ENCODE measurements at places on chromosomes 5 and 9.

DNA sequence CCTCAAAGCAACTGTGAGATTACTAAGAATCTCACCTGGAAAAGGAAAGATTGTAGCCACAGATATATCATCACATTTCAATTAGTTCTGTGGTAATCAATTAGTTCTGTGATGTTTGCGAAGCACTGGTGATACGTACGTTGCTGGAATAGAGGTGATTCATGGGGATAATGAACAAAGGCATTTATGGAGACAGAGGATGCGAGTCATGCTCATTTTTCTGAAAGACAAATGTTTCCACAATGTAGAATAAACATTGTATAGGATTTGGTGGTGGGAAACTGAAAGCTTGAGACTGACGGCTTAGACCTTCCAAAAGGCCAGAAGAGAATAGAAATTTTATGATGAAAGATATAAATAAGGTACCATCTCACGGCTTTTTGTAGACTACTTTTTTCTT lies 507.3 kb upstream of the TYRP1 start:
- no peak for DNase-seq

- peak; percentile 47 for DNase-seq
Measured at GRCh38 chr5:139651853-139652787, 4.0 kb downstream of the CXXC5 start.

DNA sequence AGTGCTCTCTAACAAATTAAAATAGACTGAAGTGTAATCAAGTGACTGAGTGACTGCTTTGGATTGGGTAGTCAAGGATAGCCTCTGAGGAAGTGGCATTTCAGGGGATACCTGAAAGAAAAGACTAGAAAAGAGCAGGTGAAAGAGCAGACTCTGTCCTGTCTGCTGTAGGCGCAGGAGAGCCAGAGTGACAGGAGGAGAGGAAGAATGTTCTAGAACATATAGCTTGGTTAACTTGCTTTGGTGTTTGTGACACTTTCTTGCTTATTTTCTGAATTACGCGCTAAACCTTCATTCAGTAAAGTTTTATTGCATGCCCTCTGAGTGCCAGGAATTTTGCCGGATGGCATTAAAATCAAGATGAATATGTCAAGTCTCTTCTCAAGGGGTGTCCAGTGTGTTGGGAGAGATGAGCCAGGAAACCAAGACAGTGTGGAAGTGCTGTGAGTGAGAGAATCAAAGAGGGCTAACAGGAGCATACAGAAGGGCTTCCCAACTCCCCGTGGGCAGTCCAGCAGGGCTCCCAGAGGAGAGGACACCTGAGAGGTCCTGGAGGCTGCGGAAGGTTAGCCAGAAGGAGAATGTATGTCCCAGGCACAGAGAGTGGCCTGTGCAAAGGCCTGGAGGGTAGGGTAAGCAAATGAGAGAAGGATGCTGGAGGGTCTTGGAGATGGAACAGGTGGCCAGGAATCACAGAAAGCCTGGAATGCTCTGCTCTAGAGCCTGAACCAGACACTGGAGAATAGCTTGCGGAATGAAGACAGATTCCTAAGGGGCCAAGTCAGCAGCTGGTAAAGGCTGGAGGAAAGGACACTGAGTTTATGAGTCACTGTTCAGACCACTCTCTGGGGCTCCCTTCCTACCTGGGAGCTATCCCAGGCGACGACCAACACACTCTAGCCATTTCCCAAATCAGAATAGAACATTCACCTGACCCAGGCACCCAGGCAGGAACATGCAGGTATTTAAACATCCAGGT lies 59.3 kb downstream of the SLC22A5 start:
- no peak for DNase-seq

GRCh38 chr5:148012801-148013200 lies 51.0 kb upstream of the SPINK5 start:
- no peak for DNase-seq

GRCh38 chr9:133277467-133277866 lies 2.5 kb upstream of the ABO start:
- no peak for DNase-seq

DNA sequence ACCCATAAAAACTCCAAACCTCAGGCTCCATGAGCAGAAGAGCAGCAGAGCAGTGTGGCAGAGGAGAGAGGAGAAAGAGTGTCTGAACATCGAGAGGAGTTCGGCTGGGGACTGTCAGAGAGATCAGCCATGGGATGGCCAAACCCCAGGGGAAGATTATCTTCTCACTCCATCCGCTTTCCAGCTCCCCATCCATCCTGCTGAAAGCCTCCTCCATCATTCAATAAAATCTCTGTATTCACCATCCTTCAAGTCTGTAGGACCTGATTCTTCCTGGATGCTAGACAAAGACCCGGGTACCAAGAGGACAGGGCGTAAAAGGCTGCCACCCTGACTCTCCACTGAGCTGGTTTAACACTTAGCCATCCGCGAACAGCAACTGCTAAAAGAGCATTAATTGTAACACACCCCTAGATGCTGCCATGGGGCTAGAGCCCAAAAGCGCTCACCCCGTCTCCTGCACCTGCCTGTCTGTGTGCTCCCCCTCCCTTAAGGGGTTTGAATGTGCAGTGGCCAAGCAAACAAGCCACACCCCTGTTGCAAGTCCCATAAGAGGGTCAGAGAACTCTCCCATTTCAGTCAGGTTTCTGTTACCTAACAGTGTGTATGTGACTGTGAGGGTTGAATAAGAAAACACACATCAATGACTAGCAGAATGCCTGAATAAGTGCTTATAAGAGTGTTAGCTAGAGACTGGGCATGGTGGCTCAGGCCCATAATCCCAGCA lies 13.9 kb upstream of the SELENOP start:
- DNase-seq: no peak

DNA sequence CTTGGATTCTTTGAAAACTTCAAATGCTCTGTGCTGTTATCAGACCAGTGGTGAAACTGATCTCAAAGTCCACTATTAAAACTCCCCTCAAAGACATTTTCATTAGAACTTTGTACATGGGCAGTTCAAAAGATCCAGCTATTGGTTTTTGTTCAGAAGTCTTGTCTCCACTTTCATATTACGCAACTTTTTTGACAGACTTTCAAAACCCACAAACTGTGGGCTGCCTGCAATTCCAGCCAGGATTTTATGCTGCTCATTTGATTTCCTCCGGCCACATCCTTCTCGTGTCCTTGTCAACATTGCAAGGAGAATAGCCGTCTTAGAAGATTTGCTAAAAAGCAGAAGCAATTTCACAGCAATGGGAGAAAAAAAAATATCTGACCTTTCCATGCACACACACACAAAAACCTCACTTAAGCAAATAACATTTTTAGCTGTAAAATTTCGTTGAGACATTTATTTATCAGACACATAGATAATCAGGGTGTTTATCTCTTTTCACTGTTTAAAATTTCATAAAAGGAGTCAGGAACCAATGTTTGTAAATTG lies 1990.5 kb downstream of the MAT2B start:
- DNase-seq: no peak

DNA sequence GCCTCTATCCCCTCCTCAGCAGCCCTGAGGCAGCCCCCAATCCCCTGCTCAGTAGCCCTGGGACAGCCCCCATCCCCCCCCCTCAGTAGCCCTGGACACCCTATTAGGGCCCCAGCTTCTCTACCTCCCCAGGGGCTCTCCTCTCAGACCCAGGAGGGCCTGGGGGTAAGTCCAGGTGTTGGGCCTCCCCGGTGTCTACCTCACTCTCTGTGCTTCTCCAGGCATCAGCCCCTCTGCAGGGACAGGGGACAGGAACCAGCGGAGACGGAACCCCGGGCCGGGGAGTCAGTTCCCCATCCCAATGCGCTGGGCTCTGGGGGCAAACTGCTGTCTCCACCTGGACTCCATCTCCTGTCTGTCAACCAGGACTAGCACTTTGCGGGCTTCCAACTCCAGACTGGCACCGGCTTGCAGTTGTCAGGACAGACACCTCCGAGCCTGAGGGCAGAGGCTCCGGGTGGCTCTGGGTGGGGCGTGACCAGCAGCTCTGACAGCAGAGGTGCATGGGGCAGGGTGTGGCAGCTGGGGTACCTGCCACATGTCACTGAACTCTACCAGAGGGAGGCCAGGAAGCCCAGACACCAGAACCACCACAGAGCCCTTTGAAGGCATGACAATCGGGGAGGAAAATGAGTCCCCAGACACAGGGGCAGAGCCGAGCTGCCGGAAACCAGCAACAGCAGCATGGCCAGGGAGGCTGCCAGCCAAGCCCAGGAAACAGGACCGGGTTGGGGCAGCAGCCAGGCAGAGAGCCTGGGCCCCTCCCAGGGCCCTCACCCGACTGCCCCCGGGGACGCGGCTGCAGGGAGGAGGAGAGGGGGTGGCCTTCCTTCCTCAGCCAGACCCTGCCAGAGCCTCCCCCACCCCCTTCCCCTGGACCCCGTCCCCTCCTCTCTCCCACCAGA lies 17.7 kb upstream of the UBAC1 start:
- DNase-seq: no peak

DNA sequence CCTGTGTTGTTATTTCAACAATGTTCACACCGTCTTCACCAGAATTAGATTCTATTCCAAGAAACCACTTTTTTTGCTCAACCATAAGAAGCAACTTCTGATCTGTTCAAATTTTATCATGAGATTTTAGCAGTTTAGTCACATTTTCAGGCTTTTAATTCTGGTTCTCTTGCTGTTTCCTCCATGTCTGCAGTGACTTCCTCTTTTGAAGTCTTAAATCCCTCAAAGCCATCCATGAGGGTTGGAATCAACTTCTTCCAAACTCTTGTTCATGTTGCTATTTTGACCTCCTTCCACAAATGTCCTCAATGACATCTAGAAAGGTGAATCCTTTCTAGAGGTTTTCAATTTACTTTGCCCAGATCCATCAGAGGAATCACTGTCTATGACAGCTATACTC lies 25.7 kb upstream of the ENTREP1 start:
- DNase-seq: no peak

GRCh38 chr5:153777681-153778581 lies 260.8 kb downstream of the FAM114A2 start:
- peak; percentile 35 for DNase-seq

DNA sequence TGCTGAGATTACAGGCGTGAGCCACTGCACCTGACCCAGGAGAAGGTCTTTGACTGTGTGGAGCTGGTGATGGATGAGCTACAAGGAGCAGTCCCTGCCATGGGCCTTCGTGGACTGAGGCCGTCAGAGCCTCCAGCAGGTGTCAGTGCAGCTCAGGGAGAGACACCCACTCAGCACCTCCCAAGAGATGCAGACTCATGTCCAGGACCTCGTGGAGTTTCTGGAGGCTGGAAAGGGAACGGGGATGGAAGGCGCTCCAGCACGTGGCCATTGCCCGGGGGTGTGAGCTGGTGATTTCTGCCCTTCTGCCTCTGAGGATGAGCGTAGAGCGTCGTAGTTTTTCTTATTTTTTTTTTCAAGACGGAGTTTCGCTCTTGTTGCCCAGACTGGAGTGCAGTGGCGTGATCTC lies 9.5 kb downstream of the TOR4A start:
- DNase-seq: no peak

GRCh38 chr5:111863801-111864200 lies 106.8 kb upstream of the NREP start:
- DNase-seq: no peak

- no peak for DNase-seq
Measured at GRCh38 chr9:137648396-137648795, 29.6 kb downstream of the EHMT1 start.

DNA sequence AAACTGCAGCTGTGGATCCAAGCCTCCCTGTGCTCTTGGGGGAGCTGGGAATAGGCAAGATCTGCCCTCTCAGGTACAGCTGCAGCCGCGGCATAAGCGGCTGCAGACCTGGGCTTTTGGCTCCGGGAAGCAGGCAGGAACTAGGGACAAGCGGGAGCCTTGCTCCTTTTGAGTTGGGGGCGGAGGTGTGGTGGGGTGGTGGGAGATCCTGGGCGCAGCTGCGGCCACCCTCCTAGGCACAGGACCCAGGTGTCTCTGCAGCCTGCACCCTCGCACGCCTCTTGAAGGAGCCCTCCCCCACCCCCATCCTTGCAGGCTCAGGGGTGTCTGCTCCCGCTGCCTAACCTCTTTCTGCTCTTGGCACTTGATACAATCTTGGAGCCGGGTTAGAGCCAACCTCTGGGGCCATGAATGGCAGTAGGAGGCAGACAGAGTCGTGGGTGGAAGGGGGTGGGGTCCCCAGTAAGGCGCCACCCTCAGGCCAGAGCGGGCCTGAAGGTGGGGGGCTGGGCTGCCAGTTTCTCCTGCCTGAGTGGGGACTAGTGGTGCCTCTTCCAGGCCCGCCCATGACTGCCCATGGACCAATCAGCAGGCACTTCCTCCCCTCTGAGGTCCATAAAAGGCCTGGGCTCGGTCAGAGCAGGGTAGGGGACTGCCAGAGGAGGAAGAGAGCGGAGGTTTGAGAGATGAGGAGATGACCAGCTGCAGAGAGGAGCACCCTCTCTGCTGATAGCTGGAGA lies 267.6 kb upstream of the TNC start:
- DNase-seq: no peak

DNA sequence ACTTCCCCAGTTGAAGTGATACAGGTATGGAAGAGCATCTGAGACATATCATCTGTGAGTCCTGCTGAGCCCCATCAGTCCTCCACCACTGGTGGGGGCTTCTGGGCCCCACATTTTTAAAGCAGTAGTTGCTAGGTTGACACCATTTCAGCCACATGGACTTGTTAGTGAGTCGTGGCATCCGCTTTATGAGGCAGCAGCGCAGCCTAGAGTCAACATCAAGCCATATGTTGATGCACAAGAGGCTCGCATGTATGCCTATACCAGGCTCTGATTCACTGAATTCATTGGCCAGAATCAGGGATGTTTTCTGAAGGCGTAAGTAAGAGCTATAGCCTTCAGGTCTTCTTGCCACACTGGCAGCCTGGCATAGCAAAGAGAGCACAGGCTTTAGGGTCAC lies 26.8 kb downstream of the ZNF346 start:
- no peak for DNase-seq

DNA sequence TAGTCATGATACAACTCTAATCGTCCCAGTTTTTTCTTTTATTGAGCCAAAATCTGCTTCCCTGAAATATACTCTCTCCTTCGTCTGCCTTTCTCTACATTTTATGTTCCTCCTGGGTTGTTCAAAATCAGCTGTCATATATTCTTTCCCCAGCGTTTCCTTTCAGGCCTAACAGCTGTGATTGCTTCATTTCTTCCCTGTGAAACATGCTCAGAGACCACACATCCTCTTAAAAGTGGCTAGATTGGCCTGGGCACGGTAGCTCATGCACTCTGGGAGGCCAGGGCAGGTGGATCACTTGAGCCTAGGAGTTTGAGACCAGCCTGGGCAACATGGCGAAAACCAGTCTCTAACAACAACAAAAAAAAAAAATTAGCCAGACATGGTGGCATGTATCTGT lies 25.1 kb downstream of the NFX1 start:
- DNase-seq: no peak

GRCh38 chr5:151454166-151454565 lies 6.8 kb downstream of the SLC36A1 start:
- DNase-seq: no peak

- DNase-seq: peak; percentile 16
Measured at GRCh38 chr5:137778772-137779564, 24.8 kb upstream of the HNRNPA0 start.

DNA sequence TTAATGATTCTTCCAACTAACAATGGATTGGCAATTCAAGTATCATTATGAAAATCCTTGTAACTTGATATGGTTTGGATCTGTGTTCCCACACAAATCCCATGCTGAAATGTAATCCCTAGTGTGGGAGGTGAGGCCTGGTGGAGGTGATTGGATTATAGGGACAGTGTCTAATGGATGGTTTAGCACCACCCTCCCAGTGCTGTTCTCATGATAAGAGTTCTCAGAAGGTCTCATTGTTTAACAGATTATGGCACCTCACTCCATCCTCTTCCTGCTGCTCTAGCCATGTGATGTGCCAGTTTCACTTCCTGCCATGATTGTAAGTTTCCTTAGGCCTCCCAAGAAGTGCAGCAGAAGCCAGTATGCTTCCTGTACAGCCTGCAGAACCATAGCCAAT lies 1116.2 kb upstream of the EDIL3 start:
- DNase-seq: no peak
